Naive thymus-derived CD4-positive, alpha-beta T cell (primary cell): ENCODE measurements at places on chromosomes 4 and X. TPM values are rescaled to one million over a fixed set of nuclear protein-coding genes. Genes with fewer than 3 reads are reported as not detected.

Gene RTL3
- not detected for polyA plus RNA-seq

Gene SASH3
- polyA plus RNA-seq, result 85.3 TPM

Gene SYNPO2
- 0.21 TPM for polyA plus RNA-seq

Gene ATOH1
- polyA plus RNA-seq, result not detected

Gene FGFBP2
- polyA plus RNA-seq, result 2.7 TPM

Gene SMARCA5
- polyA plus RNA-seq, result 32.9 TPM

Gene SRPX
- polyA plus RNA-seq, result not detected

Gene CENPI
- not detected for polyA plus RNA-seq

Gene TMPRSS11D
- polyA plus RNA-seq, result not detected

Gene GAGE12F
- polyA plus RNA-seq, result not detected

Gene G6PD
- 3.9 TPM for polyA plus RNA-seq

Gene EGFL6
- polyA plus RNA-seq, result not detected

Gene NMU
- not detected for polyA plus RNA-seq

Gene ADGRL3
- not detected for polyA plus RNA-seq

Gene CXorf49
- not detected for polyA plus RNA-seq

Gene MAGEA12
- not detected for polyA plus RNA-seq

Gene TENM3
- polyA plus RNA-seq, result not detected

Gene MGARP
- polyA plus RNA-seq, result 0.32 TPM

Gene SSX2
- not detected for polyA plus RNA-seq
